HL-60 (cell line): ENCODE measurements at places on chromosomes 1 and 21.
A peak's percentile ranks its signal among the peaks of the same experiment; 100 is the strongest.

- no peak for DNase-seq
Observed at GRCh38 chr1:85936470-85936869, 220.1 kb downstream of the COL24A1 start.

DNA sequence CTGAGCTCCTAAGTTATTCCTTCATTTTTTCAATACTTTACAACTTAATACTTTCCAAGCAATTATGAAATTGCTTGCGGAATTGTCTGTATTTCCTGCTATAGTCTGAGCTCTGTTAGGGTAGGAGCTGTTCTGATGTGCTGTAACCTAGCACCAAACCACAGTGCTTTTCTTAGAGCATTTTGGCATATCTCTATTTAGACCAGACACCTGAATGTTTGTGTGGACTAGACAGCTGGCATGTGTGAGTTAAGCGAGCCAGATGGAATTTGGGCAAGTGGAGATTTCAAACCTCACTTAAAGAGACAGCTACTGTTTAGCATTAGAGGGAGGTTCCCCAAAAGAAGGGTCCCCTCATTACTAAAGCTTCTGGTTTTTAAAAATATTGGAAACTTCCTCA is 106.1 kb downstream of the RWDD3 start:
- DNase-seq = no peak

GRCh38 chr1:9161963-9162362 is 33.1 kb upstream of the GPR157 start:
- no peak for DNase-seq

- no peak for DNase-seq
Observed at GRCh38 chr1:221643404-221644144, 98.3 kb downstream of the DUSP10 start.

DNA sequence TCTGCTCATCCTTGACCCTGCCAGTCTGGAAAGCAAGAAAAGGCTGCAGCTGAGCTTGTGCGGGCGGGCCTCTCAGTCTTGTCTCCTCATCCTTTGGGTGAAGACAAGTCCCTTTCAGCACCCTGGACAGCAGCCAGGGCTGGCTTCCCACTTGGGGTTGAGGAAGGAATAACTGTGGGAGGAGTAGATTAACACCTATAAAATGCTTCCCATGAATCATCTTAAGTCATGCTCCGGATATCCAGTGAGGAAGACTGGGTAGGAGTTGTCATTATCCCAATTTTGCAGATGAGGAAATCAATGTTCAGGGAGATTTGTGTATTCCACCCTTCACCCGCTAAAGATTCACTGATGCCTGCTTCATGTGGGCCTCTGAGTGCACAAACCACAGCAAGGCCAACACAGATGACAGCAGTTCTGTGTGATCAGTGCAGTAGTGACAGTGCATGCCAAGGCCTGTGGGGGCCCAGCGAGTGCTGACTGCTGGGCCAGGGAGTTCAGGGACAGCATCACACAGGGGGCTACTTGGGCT is 20.1 kb upstream of the COL16A1 start:
- DNase-seq = peak; percentile 43

GRCh38 chr1:22629886-22630285 is 6.5 kb upstream of the C1QA start:
- DNase-seq = no peak

DNA sequence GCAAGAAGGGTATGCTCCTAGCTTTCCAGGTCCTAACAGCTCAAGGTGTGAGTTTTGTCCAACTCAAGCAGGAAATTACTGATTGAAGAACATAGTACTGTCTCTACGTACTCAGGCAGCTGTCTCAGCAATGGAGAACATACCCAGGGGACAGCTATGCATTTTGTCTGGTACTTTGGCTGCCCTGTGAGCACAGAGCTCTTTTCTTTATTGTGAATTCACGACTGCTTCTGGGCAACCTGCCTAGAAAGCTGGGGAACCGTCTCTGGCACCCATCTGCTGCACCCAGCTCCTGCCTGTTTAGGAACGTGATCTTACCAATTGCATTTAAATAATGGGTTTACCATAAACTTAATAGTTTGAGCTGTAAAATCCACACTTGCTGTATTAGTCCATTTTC is 258.1 kb downstream of the HHAT start:
- DNase-seq = no peak

DNA sequence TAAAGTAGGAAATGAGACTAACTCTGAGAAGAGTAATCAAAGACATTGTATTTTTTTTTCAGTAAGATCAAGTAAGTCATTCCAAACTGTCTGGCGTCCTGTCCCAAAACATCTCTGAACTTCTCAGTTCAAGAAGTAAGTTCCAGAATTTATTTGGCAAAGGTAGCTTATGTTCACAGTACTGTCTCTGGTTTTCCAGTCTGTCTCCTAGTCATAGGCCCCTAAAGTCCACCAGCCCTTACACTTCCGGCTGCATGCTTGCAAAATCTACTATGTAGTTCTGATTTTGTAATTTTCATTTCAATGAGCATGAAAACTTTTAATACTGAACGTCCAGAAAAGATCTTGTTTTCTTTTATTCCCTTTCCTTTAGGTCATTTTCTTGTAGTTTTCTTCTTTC is 61.4 kb upstream of the S1PR1 start:
- no peak for DNase-seq

GRCh38 chr1:204255966-204256365 is 42.2 kb upstream of the GOLT1A start:
- no peak for DNase-seq

DNA sequence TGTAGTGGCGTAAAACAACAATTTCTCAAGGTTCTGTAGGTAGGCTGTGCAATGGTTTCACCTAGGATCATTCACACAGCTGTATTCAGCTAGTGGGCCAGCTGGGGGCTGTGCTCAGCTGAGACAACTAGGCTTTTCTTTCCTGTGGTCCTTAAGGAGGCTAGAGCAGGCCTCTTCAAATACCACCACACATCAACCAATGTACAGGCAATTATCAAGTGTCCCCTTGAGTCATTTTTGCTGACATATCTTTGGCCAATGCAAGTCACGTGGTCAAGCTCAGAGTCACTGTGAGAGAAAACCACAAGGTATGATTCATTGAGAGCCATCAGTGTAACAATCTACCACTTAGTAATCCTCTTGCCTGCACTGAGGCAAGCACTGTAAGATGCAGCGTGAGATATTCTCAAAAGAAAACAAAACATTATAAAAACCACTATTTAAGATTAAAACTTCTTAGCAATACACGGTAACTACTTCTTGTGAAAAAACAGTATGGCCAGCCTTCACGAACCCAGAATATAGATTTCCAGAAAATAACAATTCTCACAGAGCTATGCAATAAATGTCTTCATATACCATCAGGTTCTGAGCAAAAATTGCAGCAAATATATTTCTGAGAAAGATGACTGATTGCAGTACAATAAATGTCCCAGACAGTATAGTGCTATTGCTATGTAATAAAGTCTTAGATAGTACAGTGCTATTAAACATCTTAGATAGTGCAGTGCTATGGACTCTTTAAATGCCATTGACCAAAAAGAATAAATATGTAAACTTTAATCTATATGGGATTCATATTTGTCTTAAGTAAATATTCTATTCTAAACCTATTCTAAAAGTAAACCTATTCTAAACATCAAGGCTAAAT is 55.3 kb downstream of the NME7 start:
- peak; percentile 32 for DNase-seq

DNA sequence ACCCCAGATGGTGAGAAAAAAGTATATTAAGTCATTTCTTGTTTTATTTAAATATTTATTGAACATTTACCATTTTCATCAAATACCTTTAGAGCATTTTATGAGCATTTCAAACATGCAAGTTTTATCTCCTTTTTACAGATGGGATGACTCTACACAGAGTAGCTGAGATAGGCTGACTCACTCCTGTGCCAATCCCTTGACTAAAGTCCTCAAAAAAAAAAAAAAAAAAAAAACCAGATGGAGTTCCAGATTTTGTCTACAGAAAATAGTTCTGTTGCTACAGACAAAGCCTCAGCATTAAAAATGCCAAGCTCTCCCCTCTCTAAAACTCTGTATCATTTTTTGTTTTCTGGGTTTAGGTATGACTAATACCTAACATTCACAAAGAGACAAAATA is 303.0 kb upstream of the PLD5 start:
- DNase-seq = no peak

DNA sequence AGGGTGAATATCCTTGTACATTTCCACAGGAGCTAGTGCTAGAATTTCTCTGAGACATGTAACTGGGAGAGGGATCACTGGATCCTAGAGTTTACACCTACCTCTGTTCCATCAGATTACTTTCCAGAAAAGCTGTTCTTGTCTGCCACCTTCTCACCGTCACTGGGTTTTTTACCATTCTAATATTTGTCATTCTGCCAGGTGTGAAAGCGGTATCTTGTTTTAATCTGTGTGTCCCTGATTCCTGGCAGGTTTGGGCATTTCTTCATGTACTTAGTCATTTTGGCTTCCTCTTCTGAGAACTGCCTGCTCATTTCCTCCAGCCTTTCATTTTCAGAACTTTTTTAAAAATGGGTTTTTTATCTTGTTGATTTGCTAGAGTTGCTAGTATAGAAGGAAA is 5.1 kb downstream of the PMF1 start:
- peak; percentile 29 for DNase-seq

DNA sequence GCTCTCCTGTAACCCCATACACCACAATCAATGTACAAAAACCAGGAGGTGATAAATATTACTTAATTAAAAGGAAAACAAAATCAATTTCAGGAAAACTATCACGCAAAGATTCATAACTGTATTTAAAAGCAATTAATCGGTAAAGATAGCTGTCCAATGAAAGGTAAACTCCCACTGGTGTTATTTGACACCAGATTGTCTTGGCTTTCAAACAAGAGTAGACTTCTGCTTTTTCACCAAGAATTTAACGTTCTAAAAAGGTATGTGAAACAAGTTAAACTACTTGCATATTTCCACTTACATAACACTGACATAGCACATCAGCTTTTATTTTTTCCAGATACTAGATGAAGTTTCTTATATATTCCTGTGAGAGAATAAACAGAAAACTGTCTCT is 3.5 kb downstream of the PLPP3 start:
- no peak for DNase-seq

GRCh38 chr1:193884848-193885558 is 698.6 kb upstream of the B3GALT2 start:
- no peak for DNase-seq

DNA sequence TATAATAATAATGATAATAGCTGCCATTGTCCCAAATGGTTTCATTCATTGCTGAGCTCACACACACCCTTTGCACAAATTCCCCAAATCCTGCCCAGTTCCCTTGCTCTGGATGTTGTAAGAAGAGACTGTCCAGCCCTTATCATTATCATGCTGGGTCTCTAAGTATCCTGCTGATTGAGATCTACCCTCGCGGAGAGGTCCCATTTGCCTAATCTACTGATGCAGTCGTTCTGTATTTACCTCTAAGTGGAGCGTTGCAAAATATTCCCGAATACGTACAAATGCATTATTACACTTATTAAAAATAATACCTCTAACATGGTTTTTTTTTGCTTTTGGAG is 51.2 kb downstream of the TNFRSF8 start:
- DNase-seq = no peak

DNA sequence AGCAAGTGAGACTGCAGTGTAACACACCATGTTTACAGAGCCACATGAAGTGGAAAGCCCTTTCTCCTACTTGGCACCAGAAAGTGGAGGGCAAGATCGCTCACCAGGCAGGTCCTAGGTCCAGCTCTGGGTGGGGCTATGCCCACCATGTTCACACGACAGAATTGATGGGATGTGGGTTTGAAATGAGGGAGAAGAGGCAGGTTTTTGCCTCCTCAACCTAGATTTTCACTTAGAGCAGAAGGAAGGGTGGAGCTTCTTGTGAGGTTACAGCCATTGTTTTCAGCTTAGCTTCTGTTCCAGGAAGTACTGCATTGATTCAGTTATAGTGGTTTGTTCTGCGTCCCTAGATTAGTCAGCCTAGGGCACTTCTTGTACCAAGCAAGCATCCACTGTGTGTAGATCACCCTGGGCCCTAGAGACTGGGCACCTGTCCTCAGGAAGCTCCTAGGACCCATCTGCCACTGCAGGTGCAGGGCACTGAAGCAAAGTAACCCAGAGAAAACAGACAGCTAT is 2.3 kb downstream of the CD53 start:
- DNase-seq = no peak

DNA sequence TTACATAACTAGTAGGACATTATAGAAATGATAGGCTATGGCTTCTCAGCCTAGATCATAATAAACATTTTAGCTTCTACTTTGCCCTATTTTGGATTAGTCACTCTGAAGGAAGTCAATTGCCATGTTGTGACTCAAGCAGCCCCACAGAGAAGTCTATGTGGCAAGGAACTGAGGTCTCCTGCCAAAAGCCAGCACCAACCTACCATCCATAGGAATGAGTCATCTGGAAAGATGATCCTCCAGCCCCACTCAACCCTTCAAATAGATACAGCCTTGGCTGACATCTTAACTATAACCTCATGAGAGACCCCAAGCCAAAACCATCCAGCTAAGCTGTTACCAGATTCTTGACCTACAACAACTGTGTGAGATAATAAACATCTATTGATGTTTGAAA is 76.3 kb upstream of the BEND5 start:
- DNase-seq = no peak

DNA sequence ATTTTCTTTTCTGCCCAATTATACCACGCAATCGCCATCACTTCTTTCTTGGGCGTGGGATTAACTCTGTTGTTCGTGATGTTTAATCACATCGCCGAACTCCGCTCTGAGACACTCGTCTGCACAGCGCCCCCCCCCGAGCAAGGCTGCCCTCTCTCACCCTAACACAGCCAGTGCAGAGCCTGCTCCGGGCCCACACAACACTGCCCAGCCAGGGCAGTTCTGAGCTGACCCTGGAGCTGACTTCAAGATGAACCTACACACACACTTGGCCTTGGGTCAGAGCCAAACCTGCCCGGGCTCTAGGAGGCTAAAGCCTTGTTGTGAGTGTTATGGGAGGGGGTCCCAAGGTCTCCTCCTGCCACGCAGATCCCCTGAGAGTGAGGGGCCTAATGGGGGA is 64.6 kb upstream of the LRP8 start:
- DNase-seq = no peak

- no peak for DNase-seq
Observed at GRCh38 chr1:7398982-7399381, 372.1 kb upstream of the VAMP3 start.

DNA sequence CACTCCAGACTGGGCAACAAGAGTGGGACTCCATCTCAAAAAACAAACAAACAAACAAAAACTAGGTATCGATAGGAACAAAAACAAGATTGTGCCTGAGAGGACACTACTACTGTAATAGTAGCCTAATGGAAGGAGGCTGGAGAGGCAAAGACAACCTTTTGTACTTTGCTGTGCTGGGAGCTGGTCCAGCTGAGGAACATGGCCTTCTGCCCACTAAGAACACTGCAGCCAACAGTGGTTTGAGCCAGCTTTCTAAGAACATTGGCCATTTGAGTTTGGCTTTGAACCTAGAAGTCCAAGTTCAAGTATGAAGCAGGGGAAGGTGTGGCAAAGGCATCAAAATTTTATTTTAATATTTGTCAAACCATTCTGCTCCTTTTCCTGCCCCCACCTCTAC is 22.7 kb upstream of the RGS8 start:
- DNase-seq = no peak
